Fibroblast of lung (primary cell): ENCODE measurements at places on chromosomes 2 and 18.

DNA sequence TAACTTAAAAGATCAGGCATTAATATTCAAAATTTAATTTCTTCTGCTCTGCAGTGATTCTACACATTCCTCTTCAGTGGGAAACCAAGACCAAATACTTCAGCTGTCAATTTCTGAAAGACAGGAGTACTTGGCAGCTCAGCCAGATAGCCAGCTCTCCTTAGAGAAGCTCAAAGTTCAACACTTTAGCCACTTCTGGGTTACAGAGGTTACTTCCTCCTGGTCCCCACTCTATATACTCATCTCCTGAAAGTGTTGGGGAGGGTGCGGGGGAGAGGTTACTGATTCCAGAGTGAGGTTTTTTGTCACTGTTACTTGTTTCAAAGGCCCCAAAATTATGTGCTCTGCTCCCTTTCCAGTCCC is 4.1 kb downstream of the CYTIP start:
- no peak overlapping the region for H3K27ac ChIP-seq
- no peaks in the 10 kb centered on the region for H3K27me3 ChIP-seq
- no peak for DNase-seq
- H3K4me1 ChIP-seq = no peaks in the 10 kb centered on the region

GRCh38 chr2:56248965-56249742 is 65.4 kb downstream of the CCDC85A start:
- H3K36me3 ChIP-seq = no peaks in the 10 kb centered on the region
- no peaks in the 10 kb centered on the region for H3K4me1 ChIP-seq
- no peak for DNase-seq
- no peak overlapping the region for H3K27ac ChIP-seq

GRCh38 chr2:210503001-210503623 is 26.6 kb upstream of the LANCL1 start:
- no peak overlapping the region for H3K4me3 ChIP-seq
- no peaks in the 10 kb centered on the region for H3K27me3 ChIP-seq
- no peaks in the 10 kb centered on the region for H3K36me3 ChIP-seq

DNA sequence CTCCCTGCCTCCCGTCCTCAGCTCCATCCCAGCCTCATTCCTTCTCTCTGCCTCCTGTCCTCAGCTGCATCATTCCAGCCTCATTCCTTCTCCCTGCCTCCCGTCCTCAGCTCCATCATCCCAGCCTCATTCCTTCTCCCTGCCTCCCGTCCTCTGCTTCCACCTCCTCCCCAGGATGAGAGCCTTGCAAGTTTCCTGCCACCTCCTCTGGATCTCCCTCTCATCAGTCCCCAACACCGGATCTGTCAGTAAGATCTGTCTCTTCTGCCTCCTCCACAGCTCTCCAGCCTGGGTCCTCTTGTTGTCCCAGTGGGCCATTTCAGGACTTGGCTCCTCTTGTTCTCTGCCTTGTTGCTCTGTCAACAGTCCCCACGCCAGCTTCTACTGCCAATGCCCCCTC is 130.9 kb downstream of the NDUFA10 start:
- no peak overlapping the region for H3K27ac ChIP-seq
- H3K36me3 ChIP-seq = no peaks in the 10 kb centered on the region
- no peaks in the 10 kb centered on the region for H3K4me1 ChIP-seq
- no peaks in the 10 kb centered on the region for H3K27me3 ChIP-seq

DNA sequence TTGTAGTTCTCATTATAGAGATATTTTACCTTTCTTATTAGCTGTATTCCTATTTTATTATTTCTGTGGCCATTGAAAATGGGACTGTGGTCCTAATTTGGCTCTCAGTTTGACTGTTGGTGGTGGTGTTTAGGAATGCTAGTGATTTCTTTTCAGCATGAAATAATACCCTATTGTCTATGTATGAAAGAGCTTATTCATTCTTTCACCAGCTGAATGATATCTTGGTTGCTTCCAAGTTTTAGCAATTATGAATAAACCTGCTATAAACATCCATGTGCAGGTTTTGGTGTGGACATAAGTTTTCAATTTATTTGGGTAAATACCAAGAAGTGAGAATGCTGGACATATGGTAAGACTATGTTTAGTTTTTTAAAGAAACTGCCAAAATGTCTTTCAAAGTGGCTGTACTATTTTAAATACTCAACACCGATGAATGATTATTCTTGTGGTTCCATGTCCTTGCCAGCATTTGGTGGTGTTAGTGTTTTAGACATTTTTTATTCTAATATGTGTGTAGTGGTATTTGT is 501.6 kb upstream of the GYPC start:
- no peak overlapping the region for H3K4me3 ChIP-seq
- no peaks in the 10 kb centered on the region for H3K36me3 ChIP-seq
- no peaks in the 10 kb centered on the region for H3K4me1 ChIP-seq
- no peaks in the 10 kb centered on the region for H3K27me3 ChIP-seq
- no peak overlapping the region for H3K27ac ChIP-seq

- no peak for DNase-seq
- H3K36me3 ChIP-seq = no peaks in the 10 kb centered on the region
- no peak overlapping the region for H3K27ac ChIP-seq
- no peak overlapping the region for H3K4me3 ChIP-seq
- no peaks in the 10 kb centered on the region for H3K27me3 ChIP-seq
Measured at GRCh38 chr2:60886991-60887390, 5.6 kb downstream of the REL start.

- H3K27me3 ChIP-seq = no peaks in the 10 kb centered on the region
- H3K4me1 ChIP-seq = peaks cover 9% of the 10 kb centered on the region
- no peak overlapping the region for H3K4me3 ChIP-seq
- H3K36me3 ChIP-seq = no peaks in the 10 kb centered on the region
- H3K27ac ChIP-seq = no peak overlapping the region
- peak; percentile 9 for DNase-seq
Measured at GRCh38 chr2:28228434-28228995, 164.1 kb upstream of the FOSL2 start.

DNA sequence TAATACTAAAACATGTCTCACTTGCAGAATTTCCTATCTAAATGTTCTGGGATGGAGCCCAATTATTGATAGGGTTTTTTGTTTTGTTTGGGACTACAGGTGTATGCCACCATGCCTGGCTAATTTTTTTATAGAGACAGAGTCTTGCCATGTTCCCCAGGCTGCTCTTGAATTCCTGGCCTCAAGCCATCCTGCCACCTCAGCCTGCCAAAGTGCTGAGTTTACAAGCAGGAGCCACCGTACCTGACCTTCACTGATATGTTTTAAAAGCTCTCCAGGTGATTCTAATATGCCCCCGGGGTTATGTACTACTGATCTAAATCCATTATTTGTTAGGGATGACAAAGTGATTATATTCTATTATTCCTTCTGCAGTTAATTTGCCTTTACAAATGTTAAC is 2.2 kb downstream of the ELAC1 start:
- H3K36me3 ChIP-seq = no peaks in the 10 kb centered on the region
- DNase-seq = no peak
- no peaks in the 10 kb centered on the region for H3K4me1 ChIP-seq
- no peak overlapping the region for H3K27ac ChIP-seq
- H3K4me3 ChIP-seq = no peak overlapping the region

GRCh38 chr2:241571821-241572620 is 13.5 kb downstream of the BOK start:
- peaks cover 14% of the 10 kb centered on the region for H3K36me3 ChIP-seq
- no peaks in the 10 kb centered on the region for H3K27me3 ChIP-seq
- H3K27ac ChIP-seq = no peak overlapping the region
- DNase-seq = no peak

DNA sequence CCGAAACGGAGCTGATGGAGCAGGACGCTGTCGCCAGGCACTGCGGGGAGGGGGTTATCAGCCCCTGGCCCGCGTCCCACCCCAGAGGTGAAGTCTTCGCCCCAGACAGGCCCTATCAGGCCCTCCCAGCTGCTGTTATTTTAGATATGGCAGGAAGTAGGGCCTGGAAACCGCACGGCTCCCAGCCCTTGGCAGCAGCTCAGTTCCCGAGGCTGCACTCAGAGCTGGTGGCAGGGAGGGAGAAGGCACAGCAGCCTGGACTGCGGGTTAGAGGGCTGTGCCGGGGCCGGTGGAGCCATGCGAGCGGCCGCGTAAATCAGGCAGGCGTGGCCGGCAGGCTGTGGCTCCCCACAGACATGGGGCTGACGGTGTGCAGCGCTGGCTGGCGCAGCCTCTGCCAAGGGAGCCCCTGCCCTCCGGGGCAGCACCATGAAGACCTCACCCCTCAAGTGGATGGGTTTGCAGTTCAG is 111.4 kb downstream of the NFATC1 start:
- peak overlapping the region; percentile 32 for H3K27ac ChIP-seq
- DNase-seq = peak; percentile 75
- H3K36me3 ChIP-seq = no peaks in the 10 kb centered on the region
- H3K27me3 ChIP-seq = no peaks in the 10 kb centered on the region

- peaks cover 12% of the 10 kb centered on the region for H3K4me1 ChIP-seq
- H3K27me3 ChIP-seq = no peaks in the 10 kb centered on the region
- H3K4me3 ChIP-seq = no peak overlapping the region
- peak; percentile 80 for DNase-seq
- H3K27ac ChIP-seq = peak overlapping the region; percentile 79
Measured at GRCh38 chr18:35478520-35479435, 19.0 kb downstream of the INO80C start.

DNA sequence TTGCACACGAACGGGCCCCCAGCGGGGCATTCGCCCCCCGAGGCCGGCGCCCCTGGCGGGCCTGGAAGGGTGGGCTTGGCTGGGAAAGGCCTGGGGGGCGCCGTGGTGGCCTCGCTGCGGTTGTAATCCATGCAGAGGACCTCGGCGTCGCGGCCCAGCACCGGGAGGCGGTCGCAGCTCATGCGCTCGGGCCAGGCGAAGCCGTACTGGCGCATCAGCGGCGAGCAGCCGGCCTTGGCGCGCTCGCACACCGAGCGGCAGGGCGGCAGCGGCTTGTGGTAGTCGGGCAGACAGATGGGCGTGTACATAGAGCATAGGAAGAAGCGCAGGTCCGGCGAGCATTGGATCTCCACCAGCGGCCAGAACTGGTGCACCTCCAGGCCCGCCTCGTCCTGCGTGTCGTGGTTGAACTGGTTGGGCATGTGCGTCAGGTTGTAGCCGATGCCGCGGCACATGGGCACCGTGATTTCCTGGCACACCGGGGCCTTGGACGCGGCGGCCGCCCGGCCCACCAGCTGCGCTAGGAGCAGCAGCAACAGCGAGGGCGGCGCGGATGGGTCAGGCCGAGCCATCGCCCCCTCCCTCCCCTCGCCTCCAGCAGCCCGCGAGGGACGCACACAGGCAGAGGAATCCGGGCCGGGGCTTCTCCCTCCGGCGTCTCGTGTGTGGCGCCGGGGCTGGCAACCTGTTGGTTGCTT is 1.4 kb downstream of the FZD5 start:
- no peaks in the 10 kb centered on the region for H3K27me3 ChIP-seq
- no peaks in the 10 kb centered on the region for H3K4me1 ChIP-seq
- no peak overlapping the region for H3K27ac ChIP-seq
- H3K36me3 ChIP-seq = no peaks in the 10 kb centered on the region
- H3K4me3 ChIP-seq = peak overlapping the region; percentile 77
- DNase-seq = peak; percentile 34

DNA sequence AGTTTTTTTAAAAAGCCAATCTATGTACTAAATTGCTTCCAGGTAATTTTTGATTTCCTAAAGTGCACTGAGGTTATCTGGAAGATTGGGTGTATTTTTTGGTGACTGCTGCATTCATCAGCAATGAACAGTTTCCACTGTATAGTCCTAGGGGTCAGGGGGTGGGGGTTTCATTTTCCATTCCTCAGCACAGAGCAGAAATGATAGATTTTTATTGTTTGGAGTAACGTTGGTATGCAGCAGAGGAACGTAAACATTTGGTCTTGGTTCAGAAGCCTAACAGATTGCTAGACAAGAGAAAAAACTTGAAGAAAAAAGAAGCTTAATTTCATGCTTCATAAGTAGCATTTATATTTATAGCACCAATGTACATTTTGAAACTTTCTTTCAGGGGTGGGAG is 54.9 kb downstream of the ZCCHC2 start:
- no peak for DNase-seq
- no peaks in the 10 kb centered on the region for H3K4me1 ChIP-seq
- no peak overlapping the region for H3K4me3 ChIP-seq
- peaks cover 9% of the 10 kb centered on the region for H3K36me3 ChIP-seq
- H3K27me3 ChIP-seq = no peaks in the 10 kb centered on the region
- no peak overlapping the region for H3K27ac ChIP-seq

GRCh38 chr2:197254776-197255530 is 55.6 kb downstream of the ANKRD44 start:
- DNase-seq = no peak
- H3K4me3 ChIP-seq = no peak overlapping the region
- H3K27me3 ChIP-seq = no peaks in the 10 kb centered on the region
- no peaks in the 10 kb centered on the region for H3K36me3 ChIP-seq

DNA sequence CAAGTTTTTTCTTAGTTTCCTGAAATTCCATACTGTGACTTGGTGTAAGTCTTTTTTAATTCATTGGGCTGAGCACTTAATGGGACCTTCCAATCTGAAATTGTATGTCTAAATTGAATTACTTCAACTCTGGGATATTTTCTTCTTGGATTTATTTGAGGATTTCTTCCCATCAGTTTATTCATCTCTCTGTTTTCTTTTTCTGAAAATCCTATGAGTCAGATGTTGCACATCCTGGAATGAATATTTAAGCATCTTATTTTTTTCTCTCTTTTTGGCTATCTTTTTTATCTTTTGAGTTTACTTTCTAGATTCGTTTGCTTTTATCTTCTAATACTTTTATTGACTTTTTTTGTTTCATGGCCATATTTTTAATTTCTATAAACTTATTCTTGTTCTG is 55.4 kb upstream of the ACYP2 start:
- no peaks in the 10 kb centered on the region for H3K27me3 ChIP-seq

DNA sequence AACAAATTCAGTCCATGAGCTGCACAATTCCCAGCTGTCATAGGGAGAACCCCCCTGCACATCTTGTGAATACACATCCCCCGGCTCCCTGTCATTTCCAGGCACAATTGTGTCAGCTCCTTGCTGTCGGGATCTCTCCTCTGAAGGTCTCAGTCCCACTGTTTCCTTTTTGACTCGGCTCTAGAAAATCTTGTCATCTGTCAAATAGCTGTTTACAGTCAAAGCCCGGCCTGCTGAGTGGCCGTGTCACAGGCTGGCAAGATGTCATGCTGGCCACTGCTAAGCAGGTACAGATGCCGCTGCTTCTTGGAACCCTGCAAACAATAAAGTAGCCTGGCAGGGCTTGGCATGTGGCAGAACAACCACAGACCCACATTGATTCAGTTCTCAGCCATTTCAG is 61.7 kb downstream of the LYPD1 start:
- no peak overlapping the region for H3K4me3 ChIP-seq
- H3K4me1 ChIP-seq = no peaks in the 10 kb centered on the region
- no peak for DNase-seq
- no peaks in the 10 kb centered on the region for H3K27me3 ChIP-seq
- H3K27ac ChIP-seq = no peak overlapping the region
